ENCODE measurements at places on chromosomes 7 and 10.

GRCh38 chr7:139663608-139664177 is 114.1 kb downstream of the HIPK2 start:
- DNase-seq = no peak

DNA sequence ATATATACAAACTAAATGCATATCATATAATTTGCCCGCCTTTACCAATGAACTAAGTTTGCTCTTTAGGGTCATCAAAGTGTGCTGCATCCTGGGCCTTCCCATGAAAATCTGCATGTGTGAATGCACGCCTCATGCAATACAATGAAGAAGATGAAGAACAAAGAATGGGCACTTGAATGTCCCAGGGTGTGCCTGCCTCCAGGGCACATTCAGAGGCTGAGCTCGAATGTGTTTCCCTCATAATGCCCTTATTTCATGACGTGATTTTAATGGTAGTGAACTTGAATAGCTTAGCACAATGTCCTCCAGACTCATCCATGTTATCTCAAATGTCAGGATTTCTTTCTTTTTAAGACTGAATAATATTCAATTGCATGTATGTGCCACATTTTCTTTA is 824.9 kb downstream of the TNS3 start:
- no peak for DNase-seq

DNA sequence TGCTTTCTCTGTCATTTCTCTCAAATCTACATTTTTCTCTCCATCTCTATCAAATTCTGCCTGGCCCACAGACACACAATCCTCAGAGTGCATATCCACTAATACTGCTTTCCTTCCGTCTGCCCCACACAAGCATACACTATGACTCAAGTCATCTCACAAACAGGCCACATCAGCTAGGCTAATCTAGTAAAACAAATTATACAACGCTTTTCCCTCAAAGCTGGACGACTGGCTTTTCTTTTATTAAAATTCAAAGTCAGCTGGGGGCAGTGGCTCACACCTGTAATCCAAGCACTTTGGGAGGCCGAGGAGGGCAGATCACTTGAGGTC is 161.1 kb downstream of the FAM107B start:
- no peak for DNase-seq

GRCh38 chr10:75239096-75239790 is 3.5 kb upstream of the COMTD1 start:
- no peak for DNase-seq

DNA sequence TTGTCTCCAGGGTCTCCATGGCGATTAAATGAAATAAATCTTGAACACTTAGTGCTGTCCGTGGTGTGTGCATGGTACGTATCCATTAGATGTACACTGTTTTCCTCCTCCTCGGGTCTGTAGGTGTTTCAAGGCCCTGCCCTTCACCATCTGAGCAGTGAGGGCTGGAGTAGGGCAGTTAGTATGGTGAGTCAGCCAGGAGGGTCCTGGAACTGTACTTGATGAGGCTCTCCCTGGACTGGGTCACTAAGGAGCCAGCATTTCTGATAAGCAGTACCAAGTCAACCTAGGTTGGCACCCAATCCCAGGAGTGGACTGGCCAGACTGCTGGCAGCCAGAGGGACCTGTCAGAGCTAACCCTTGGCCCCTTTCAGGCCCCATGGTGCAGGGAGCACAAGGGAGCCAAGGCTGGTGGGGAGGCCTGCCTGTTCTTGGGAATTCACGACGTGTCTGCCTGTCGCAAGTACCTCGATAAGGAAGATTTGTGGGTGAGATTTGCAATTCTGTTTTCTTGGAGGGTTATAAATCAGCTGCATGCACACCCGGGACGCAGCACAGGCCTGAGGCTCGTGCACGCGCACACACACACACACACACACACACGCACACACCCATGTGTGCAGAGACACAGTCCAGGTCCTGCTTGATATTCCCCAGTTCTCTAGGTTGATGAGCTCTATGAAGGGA is 114.2 kb downstream of the ZMIZ1 start:
- no peak for DNase-seq

- peak; percentile 85 for DNase-seq
Measured at GRCh38 chr7:123622660-123623386, 21.2 kb downstream of the ASB15 start.

GRCh38 chr7:14521183-14521582 is 381.4 kb downstream of the DGKB start:
- no peak for DNase-seq

DNA sequence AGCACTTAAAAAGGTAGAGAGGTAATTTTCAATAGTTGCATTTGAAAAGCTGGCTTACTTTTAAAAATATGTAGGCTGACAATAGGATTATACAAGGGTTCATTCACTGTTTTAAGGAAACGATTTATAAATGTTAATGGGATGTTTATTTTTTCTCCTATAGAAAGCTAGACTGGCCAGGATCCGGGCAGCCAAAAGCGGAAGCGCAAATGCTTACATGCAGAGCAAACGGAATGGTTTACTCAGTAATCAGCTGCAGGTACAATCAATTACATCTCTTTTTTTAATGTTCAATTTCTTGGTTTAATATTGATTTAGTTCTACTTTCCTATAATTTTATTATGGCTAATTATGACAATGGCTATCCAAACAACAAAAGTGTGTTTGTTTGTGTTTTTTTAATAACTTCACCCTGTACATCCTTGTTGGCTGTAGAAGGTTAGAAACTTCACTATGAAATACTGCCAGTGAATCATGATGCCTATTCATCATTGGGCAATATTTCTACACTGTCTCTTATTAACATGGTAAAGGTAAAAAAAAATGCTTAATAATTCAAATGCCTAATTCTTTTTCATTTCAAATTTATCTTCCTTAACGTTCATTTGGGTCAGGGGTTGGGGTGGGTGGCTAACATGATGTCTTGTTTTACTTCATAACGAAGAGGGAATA is 116.4 kb downstream of the TSPAN12 start:
- peak; percentile 63 for DNase-seq

- DNase-seq = no peak
Measured at GRCh38 chr7:76037310-76037709, 10.5 kb downstream of the STYXL1 start.

DNA sequence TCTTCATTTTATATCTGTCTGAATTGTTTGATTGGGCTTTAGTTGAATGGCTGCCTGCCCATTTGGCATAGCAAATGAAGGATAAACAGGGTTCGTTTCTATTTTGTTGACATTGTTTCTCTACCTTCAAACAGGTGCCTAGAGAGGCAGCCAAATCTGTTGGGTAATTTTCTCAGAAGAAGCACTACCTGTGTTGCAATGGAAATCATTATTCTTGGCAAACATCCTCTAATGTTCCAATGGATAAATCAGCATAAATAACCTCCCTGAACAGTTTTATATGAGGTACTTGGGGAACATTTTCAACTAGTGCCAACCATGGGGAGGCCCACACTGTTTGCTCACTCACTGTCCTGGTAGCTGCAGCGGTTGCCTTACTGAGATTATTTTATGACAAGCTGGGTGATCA is 64.4 kb upstream of the PLPP4 start:
- DNase-seq = no peak

GRCh38 chr7:100951888-100952560 is 2.7 kb downstream of the MUC3A start:
- DNase-seq = no peak

GRCh38 chr10:17883621-17884020 is 68.1 kb upstream of the SLC39A12 start:
- DNase-seq = peak; percentile 20

DNA sequence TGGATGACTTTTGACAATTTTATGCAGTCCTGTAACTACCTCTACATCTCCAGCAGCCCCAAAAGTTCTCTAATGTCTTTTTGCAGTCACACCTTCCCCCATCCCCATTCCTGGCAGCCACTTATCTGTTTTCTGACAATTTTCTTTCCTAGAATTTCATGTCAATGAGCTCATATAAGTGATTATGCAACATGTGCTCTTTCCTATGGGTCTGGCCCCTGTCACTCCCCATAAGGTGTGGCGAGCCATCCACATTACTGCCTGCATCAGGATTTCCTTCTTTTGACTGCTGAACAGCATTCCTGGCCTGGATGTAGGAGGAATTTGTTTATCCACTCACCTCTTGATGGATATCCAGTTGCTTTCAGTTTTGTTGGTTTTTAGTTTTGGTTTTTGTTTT is 146.7 kb upstream of the MGMT start:
- DNase-seq = no peak

- DNase-seq = peak; percentile 71
Measured at GRCh38 chr7:23531050-23531793, 559 bp downstream of the TRA2A start.

DNA sequence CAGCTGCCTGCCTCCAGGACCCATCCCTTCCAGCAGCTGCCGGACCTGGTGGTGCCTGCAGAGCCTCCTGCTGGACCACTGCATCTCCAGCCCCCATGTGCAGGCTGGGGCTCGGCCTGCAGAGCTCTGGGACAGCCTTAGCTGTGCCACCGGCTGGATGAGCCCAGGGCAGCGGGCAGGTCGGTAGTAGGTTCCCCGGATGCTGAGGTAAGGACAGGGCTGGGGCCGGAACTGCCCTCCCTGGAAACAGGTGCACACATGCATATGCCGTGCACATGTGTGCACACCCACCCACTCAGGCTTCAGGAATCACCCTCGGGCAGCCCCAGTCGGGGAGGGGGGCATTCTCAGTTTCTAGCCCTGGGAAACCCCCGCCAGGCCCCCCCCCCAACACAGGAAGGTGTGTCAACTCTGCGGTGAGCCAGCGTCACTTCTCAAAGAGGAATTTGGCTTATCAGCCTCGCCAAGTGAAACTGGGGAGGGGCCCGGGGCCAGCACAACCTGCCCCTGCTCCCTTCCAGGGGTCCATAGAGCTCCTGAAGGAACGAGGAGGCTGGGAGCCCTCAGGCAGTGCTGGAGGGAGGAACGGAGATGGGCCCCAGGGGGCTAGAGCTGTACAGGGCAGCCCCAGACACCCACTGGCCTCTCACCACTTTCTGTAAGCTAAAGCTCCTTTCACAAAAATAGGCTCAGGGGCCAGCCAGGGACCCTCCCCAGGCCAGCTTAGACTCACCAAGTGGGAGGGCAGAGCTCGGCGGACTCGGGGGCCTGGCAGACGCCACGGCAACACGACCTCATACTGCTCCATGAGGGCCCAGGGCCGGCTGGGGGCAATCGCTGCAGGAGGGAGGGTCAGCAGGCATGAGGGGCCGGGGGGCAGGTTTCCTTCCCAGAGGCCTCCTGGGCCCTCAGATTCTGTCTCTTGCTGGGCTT is 1.7 kb downstream of the ADAM8 start:
- no peak for DNase-seq

- peak; percentile 95 for DNase-seq
Measured at GRCh38 chr7:7861211-7861633, 107.4 kb upstream of the GLCCI1 start.

DNA sequence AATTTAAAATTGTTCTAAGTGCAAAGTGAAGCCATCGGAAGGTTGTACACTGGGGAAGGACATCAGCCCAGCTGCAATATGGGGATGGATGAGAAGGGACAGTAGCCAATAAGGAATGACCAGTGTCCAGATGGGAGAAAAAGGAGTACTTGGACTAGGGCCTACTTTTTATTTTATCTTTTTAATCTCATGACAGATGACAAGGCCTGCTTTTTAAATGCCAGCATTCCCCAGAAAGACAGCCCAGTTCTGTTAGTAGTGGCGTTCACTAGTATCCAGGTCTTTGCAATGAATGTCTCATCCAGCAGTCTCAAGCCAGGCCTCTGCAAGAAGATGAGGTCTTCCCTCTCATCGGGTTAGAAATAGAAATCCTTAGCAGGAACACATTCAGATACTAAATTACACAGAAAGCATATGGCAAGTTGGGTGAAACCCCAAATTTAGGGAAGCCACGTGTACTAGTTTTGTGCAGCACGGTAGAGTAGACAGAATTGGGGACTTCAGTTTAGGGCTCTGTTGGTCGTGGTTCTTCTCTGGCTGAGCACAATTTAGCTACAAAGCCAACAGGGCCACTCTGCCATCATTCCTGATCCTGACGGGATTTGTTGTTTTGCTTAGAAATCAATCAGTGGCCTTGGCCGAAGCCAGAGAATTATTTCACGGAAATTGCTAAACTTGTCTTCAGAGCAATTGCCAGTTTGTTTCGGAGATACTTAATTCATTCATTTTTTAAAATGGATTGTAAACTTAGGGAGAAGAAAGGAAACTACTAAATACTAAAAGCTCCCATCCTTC is 227.8 kb downstream of the ARHGAP21 start:
- DNase-seq = no peak

DNA sequence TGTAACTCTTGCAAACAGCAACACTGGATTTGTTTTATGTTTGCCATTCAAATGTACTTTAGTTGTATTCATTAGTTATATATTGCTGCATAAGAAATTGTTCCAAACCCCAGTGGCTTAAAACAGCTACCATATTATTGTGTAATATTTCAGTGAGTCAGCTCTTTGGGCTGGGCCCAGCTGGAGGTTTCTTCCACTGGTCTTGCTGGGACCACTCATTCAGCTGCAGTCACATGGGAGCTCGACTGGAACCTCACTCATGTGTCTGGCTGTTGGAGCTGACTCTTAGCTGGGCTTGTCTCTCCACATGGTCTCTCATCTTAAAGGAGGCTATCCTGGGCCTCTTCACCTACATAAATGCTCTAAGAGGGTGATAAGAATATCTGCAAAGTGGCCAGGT is 23.2 kb upstream of the PIP4K2A start:
- DNase-seq = no peak

- DNase-seq = no peak
Measured at GRCh38 chr7:129523924-129524323, 21.6 kb downstream of the SMKR1 start.

DNA sequence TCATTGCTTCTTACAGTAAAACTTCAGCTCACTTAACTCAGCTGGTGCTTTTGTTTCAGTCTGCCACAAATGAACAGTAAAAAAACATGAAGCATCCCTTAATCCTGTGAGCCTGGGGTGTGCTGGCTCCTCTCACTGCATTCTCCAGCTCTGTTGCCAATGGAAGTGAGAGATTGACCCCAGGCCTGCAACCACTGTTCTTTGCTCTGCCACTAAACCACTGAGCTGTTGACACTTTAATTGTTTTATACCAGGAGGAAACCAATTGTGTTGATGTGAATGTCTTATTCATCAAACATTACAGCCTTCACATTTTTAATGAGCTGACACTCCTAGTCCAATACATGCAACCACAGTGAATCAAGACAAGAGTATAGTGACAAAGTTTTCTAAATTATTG is 69.4 kb upstream of the FZD1 start:
- no peak for DNase-seq

DNA sequence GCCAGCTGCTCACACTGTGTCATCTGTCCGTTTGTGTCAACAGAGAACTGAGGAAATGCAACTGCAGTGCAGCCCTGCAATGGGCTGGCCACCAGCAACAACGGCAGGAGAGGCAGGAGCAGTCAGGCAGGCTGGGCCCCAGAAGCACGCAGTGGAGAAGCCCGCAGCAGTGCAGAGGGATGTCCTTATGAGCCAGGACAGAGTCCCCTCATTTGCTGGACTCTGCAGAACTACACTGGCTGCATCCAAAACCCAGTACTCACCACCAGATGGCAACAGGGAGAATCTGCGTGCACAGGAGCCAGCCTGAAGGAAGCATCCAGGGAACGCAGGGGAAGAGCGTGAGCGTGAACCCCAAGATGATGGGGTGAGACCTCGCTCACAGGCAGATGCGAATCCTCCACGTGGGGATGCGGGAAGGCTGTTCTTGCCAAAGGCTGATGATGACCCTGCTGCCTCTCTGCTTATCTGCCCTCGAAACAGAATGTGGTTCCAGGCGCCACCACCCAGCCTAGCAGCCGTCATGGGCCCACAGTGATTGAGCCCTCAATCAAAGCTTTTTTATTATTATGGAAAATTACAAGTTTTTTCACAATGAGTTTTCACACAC is 232.1 kb downstream of the PTPRN2 start:
- DNase-seq = no peak

- DNase-seq = no peak
Measured at GRCh38 chr10:17222329-17222728, 5.7 kb upstream of the VIM start.

GRCh38 chr7:36137258-36137657 is 15.8 kb upstream of the EEPD1 start:
- DNase-seq = no peak

Data from NCI-H1092 (cell line).